Pulmonary artery endothelial cell (primary cell): ENCODE measurements at places on chromosomes 1 and 21. TPM values are rescaled to one million over a fixed set of nuclear protein-coding genes. Genes with fewer than 3 reads are reported as not detected.

The RAB42 gene
- total RNA-seq, result 1.7 and 2.0 TPM in 2 replicates

The CAMK1G gene
- not detected in 2 replicates for total RNA-seq

The S100A6 gene
- total RNA-seq, result 527 and 1,896 TPM in 2 replicates

The COL6A2 gene
- total RNA-seq, result 0.21 and 1.2 TPM in 2 replicates

The SIM2 gene
- total RNA-seq, result 0.07 TPM in 1 of 2 replicates, not detected in the other

The BSND gene
- not detected in 2 replicates for total RNA-seq

The CAPZB gene
- total RNA-seq, result 113 and 132 TPM in 2 replicates

The C8B gene
- total RNA-seq, result not detected in 2 replicates

The CCDC17 gene
- total RNA-seq, result 0.53 and 0.95 TPM in 2 replicates

The COL24A1 gene
- total RNA-seq, result 0.07 TPM in 2 replicates

The HSPA6 gene
- 0.13 and 0.95 TPM in 2 replicates for total RNA-seq

The OVAAL gene
- total RNA-seq, result not detected in 2 replicates

The KCNJ9 gene
- not detected in 2 replicates for total RNA-seq

The WNT9A gene
- total RNA-seq, result 4.1 and 4.9 TPM in 2 replicates

The GSTM1 gene
- total RNA-seq, result not detected in 2 replicates

The RNF223 gene
- total RNA-seq, result not detected in 2 replicates

The AJAP1 gene
- total RNA-seq, result not detected in 2 replicates

The P3R3URF gene
- not detected in 2 replicates for total RNA-seq

The IFNAR1 gene
- 20.1 and 28.5 TPM in 2 replicates for total RNA-seq

The OPN3 gene
- total RNA-seq, result 18.3 and 25.2 TPM in 2 replicates

The ZBTB8A gene
- 6.9 and 10.4 TPM in 2 replicates for total RNA-seq

The METTL25B gene
- 7.5 and 7.9 TPM in 2 replicates for total RNA-seq

The CCT3 gene
- total RNA-seq, result 627 and 951 TPM in 2 replicates

The C1orf94 gene
- total RNA-seq, result not detected in 2 replicates

The RGS4 gene
- total RNA-seq, result 280 and 292 TPM in 2 replicates

The DOP1B gene
- 5.9 and 6.8 TPM in 2 replicates for total RNA-seq

The SDF4 gene
- total RNA-seq, result 116 TPM in 2 replicates

The SERPINC1 gene
- 0.14 TPM in 1 of 2 replicates, not detected in the other for total RNA-seq

The SLC2A5 gene
- not detected in 2 replicates for total RNA-seq

The HES3 gene
- total RNA-seq, result not detected in 2 replicates

The MAP10 gene
- 1.1 TPM in 2 replicates for total RNA-seq

The KCNK2 gene
- not detected in 2 replicates for total RNA-seq

The SH3GLB1 gene
- total RNA-seq, result 53.3 and 69.8 TPM in 2 replicates

The KCNE1 gene
- 0.13 and 0.14 TPM in 2 replicates for total RNA-seq

The FCRL6 gene
- total RNA-seq, result 0.07 TPM in 1 of 2 replicates, not detected in the other

The ZMYND12 gene
- 0.28 and 0.40 TPM in 2 replicates for total RNA-seq

The LAPTM5 gene
- total RNA-seq, result 4.0 and 12.0 TPM in 2 replicates

The PKN2 gene
- 22.7 and 28.1 TPM in 2 replicates for total RNA-seq

The S100A12 gene
- total RNA-seq, result not detected in 2 replicates

The TPR gene
- 85.0 and 98.5 TPM in 2 replicates for total RNA-seq

The C2CD2 gene
- 35.1 and 51.1 TPM in 2 replicates for total RNA-seq

The SLC39A1 gene
- total RNA-seq, result 102 and 132 TPM in 2 replicates

The NPHS2 gene
- total RNA-seq, result not detected in 2 replicates

The SELENBP1 gene
- 9.4 and 11.7 TPM in 2 replicates for total RNA-seq

The ADGRL4 gene
- total RNA-seq, result 126 and 161 TPM in 2 replicates

The CD53 gene
- not detected in 2 replicates for total RNA-seq

The VAMP3 gene
- total RNA-seq, result 96.7 and 103 TPM in 2 replicates

The NLRP3 gene
- total RNA-seq, result not detected in 2 replicates

The TTLL7 gene
- 4.2 and 11.1 TPM in 2 replicates for total RNA-seq

The SLAMF7 gene
- total RNA-seq, result not detected in 2 replicates

The CRABP2 gene
- total RNA-seq, result 0.11 and 0.46 TPM in 2 replicates
